NCI-H1417 (cell line): ENCODE measurements at places on chromosomes 6 and 20.

DNA sequence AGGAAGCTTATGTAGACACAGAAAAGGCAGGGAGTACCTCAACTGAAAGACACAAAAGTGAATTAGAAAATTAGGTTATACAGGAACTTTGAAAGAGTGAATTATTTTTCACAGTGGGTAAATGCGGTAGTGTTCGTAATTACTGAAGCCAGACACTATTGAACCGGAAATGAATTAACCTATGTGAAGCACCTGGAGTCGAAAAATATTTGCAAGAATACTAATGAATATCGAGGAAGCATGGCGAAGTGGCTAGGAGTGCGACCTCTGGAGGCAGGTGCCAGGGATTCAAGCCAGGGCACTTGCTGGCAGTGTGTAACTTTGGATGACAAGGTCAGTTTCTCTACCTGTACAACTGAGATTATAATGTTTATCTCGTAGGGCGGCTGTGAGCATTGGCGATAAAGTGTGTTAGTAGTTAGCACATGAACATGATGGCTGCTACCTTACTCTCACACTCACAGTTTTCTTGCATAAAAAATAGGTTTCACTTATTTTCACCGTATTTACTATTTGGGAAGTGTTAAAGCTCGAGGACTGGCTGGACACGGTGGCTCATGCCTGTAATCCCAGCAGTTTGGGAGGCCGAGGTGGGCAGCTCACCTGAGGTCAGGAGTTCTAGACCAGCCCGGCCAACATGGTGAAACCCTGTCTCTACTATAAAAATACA lies 567 bp upstream of the SLC18B1 start:
- peak; percentile 82 for DNase-seq

DNA sequence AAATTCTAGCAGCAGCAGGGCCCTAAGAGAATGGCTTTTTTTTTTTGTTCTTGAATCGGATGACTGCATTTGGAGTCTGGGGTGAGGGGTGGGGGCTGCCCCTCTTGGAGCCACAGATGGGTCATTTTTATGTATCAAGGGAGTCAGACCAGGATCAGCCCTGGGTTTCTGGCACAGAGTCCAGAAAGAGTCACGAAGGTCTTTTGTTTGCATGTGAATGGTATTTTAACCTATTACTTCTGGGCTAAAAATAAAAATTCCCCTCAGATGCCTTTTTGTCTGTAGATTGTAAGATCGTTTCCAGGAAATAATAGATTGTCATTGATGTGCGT lies 72.5 kb downstream of the PHACTR3 start:
- DNase-seq, result no peak

- DNase-seq, result no peak
Observed at GRCh38 chr6:101396548-101397173, 3.2 kb downstream of the GRIK2 start.

GRCh38 chr20:49642816-49643215 lies 70.9 kb downstream of the B4GALT5 start:
- no peak for DNase-seq

DNA sequence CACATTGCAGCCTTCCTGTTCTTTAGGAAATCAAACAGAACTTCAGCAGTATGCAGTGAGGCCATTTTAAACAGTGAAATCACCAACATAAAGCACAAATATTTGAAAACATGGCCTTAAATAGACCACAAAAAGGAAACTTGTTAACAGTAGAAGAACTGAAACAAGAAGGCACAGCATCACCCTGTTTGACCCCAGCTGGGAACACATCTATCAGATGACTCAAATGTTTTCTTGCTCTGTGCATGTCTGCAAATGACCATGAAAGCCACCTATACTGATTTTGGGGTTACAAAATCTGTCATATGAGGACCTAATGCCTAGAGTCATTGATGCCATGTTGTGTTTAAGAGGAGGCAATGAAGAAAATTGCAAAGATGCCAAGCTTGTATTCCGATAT lies 123.8 kb upstream of the ADGRF1 start:
- no peak for DNase-seq

GRCh38 chr20:22890594-22891300 lies 144.4 kb upstream of the SSTR4 start:
- DNase-seq, result no peak

DNA sequence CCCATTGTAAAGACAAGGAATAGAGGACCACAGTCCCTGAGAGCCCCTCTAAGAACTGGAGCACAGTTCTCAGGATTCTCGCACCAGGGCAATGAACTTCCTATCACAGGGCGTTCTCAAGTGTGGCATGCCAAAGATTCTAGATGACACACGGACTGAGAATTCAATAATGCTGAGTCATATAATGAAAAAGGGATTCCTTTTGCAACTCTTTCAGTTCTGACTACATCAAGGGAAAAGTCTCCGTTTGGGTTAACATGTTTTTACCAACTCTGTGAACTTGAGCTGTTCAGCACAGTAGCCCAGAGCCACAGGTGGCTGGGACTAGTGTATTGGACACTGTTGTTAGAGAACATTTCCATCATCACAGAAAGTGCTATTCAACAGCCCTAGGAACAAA lies 3.4 kb downstream of the MED20 start:
- no peak for DNase-seq
